EH (cell line): ENCODE measurements at places on chromosomes 1 and 21.

GRCh38 chr1:68142036-68142435, 90.3 kb downstream of the WLS start:
- DNase-seq = no peak

GRCh38 chr1:91091812-91092211, 70.0 kb upstream of the ZNF644 start:
- no peak for DNase-seq

DNA sequence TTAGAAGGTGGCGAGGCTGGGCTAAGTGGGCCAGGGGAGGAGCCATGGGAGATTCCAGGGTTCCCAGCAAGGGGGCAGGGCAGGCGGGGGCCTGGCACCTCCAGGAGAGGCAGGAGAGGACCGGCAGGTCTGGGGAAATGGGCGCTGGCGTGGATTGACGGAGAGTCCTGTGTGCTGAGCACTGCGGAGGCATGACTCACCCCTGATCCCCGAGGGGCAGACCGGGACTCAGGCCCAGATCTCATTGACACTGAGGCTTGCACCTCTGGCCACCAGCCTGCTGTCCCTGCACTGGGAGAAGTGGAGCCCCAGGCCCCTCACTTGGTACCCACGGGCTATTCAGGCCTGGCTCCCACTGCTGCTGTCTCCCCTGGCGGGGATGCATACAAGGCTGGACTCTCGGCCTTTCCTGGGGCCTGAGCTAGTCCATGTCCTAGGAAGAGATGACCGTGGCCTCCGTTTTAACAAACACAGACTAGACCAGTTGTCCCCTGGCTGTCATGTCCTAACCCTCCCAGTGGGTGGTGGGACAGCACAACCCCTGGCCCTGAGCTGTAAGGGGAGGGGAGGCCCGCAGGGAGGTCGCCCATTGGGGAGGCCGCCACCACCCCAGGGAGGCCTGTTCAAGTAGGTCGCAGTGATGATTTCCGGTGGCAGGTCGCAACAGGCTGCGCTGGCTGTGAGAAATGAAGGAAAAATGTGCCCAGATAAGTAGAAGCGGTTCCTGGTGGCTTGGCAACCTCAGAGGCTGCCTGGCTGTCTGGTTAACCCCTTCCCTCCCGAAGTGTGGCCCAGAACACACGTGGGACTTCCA, 39.7 kb downstream of the RIPK4 start:
- DNase-seq = peak; percentile 90

DNA sequence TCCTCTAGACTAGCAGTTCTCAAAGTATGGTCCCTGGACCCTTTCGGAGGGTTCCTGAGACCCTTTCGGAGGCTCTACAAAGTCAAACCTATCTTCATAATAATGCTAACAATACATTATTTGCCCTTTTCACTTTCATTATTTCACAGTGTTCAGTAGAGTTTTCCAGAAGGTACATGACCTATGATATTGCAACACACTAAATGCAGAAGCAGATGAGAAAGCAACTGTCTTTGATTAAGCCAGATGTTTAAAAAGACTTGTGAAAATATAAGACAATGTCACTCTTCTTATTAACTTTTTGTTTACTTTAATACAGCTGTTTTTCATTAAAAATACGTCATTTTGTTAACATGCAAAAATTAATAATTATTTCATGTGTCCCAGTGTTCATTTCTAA, 5.8 kb downstream of the KCNJ10 start:
- DNase-seq = no peak

DNA sequence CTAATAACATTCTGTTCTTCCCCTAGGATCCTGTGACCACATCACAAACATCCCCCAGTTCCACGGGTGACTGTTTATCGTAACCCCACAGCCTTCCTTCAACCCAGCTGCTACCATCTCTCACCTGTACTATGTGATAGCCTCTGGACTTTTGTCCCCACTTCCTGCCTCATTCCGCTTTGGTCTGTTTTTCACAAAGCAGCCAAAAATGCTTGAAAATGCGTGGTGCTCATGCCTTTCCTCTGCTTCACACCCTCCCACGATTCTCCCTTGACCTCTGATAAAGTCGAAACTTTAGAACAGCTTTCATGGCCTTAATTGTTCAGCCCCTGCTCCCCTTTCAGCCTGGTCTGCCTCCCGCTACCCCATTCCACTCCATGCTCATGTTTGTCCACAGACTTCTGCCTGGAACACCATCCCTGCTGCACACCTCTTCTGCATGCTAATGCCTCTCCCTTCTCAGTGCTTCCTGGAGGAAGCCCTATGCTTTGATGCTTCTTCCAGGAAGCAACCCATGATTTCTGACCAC, 165.6 kb downstream of the PLPP3 start:
- DNase-seq = no peak

DNA sequence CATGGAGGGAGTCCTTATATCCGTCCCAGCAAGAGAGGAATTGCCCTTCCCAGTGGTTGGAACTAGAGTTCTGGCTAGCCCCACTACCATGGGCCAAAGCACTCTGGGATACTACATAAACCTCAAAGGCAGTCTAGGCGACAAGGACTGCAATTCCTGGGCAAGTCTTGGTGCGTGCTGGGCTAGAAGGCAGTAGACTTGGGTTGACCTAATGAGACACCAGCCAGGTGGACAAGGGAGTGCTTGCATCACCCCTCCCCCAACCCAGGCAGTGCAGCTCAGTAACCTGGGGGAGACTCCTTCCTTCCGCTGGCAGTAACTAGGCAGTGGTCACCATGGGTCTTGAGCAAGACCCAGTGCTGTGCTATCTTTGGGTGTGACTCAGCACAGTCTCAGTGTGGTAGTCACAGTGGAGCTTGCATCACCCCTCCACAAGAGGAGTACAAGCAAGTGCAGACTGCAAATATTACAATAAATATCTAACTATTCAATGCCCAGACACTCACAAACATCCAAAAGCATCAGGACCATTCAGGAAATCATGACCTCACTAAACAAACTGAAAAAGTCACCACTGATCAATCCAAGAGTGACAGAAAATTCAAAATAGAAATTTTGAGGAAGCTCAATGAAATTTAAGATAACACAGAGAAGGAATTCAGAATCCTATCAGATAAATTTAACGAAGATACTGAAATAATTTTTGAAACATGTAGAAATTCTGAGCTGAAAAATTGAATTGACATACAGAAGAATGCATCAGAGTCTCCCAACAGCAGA, 84.7 kb upstream of the LYPLAL1 start:
- DNase-seq = peak; percentile 95

- DNase-seq = peak; percentile 71
Measured at GRCh38 chr1:224273641-224274040, 56.3 kb downstream of the NVL start.

- no peak for DNase-seq
Measured at GRCh38 chr21:37642493-37642892, 273.8 kb downstream of the KCNJ6 start.

- no peak for DNase-seq
Measured at GRCh38 chr1:115954684-115955083, 21.6 kb upstream of the SLC22A15 start.

- peak; percentile 87 for DNase-seq
Measured at GRCh38 chr1:121483961-121484424, 299.2 kb downstream of the SRGAP2C start.

DNA sequence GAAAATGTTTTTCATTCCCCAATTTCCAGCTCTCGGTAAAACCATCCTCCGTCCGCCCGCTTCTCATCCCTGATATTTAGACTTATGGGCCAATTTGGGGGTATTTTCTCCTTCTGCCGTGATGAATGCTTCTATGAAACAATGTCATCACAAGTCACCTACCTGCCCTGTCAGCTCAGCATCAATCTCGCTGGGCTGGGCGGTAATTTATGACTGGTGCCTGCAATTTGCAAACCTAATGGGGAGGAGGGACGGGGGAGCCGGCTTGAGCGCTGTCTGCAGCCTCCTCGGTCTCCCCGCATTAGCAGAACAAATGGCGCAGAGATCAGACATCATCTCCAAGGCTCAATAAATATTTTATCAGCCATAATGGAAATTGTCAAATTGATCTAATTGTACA, 72.1 kb downstream of the PRDM16 start:
- DNase-seq = no peak

- no peak for DNase-seq
Measured at GRCh38 chr1:229365569-229365968, 22.7 kb upstream of the CCSAP start.

DNA sequence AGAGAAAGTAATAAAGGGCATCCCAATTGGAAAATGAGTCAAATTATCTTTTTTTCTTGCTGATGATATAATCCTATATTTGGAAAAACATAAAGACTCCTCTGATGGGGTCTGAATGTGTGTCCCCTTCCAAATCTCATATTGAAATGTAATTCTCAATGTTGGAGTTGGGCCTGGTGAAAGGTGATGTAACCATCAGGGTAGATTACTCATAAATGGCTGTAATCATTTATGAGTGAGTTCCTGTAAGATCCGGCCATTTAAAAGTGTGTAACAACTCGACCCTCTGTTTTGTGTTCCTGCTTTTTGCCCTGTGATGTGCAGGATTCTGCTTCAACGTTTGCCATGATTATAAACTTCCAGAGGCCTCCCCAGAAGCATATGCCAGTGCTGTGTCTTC, 44.3 kb upstream of the MAP1LC3C start:
- no peak for DNase-seq

DNA sequence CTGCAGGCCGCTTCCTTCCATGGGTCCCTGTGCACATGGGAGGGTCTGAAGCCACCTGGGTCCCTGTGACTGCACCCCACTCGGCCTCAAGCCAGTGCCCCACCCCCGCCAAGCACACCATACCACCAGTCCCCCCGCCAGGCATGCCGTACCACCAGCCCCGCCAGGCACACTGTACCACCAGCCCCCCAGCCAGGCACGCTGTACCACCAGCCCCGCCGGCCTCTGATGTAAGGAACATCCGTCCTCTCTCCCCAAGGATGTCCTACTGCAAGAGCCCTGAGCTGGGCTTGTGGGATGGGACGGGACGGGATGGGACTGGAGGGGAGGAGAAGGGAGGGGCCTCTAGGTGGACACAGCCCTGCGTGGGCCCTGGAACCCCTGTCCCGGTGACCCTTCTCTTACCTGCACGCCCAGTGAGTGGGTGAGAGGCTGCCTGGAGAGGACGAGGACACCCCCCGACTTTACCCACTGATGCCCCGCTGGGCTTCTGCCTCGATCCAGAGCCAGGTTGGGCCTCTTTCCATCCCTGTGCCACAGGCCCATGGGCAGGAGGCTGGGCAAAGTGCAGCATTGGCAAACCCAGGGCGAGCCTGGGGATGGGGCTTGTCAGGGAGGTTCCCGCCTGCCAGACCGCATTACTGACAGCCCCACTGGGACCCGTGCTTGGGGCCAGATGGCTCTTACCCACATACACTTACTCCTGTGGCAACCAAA, 40.8 kb upstream of the COL6A1 start:
- DNase-seq = no peak

- DNase-seq = no peak
Measured at GRCh38 chr1:43836267-43836951, 97.2 kb upstream of the ARTN start.
